ENCODE measurements at places on chromosomes 2 and 18.

DNA sequence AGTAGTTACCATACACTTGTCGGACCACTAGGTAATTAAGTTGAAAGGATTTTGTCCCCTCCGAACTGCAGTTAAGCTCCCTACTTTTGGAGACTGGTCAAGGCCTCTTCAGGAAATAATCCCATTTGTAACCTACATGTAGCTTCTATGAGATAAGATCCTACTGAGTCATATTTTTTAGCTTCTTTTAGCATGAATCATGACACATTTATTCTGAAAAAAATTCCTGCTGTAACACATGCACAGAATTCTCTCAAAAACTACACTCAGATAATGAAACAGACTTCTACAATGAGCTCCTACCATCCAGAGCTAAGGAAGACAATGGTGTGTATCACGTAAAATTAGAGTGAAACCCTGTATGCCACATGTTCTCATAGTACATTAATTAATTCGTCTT is 100.7 kb upstream of the CCDC195 start:
- peak; percentile 40 for DNase-seq

DNA sequence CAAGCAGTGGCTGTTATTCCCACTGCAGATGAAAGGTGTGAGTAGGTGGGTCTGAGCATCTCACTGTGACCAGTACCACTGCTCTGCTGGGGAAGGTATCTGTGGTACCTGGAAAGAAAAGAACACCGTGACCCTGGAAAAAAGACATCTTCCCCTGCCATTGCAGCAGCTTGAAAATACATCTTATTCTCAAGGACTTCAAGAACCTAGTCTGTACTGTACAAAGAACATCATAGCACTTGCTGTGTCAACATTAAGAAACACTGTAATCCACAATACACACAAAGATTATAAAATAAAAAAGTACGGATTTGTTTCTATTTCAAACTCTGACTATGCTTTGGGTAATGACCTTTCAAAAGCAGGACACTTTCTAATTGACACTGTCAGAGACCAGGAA is 28.9 kb downstream of the C2orf76 start:
- no peak for DNase-seq

GRCh38 chr2:216626168-216626874 is 6.9 kb upstream of the IGFBP2 start:
- no peak for DNase-seq

DNA sequence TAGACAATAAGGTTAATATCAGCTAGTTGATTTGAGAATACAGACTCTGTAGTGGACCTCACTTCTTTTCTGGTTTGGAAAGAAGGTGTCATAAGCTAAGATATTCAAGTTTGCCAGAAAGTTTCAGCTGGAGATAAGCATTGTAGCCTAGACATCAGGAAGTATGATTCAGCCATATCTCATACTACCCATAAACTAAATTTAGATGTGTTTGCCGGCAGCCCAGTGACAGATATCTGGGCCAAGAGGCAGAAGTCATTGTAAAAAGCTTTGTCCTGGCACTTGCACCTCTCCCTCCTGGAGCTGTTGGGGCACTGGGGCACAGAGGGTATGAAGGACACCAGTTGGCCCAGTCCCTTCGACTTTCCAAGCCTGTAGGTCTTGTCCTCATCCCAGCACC is 128.0 kb downstream of the EPHA4 start:
- peak; percentile 60 for DNase-seq

GRCh38 chr2:218230882-218231281 is 13.9 kb downstream of the ARPC2 start:
- no peak for DNase-seq

GRCh38 chr2:54065411-54065810 is 50.0 kb upstream of the ACYP2 start:
- peak; percentile 89 for DNase-seq

- no peak for DNase-seq
Observed at GRCh38 chr2:200506679-200507078, 3.2 kb downstream of the KCTD18 start.

GRCh38 chr2:181673173-181673572 is 7.1 kb downstream of the NEUROD1 start:
- DNase-seq, result no peak

DNA sequence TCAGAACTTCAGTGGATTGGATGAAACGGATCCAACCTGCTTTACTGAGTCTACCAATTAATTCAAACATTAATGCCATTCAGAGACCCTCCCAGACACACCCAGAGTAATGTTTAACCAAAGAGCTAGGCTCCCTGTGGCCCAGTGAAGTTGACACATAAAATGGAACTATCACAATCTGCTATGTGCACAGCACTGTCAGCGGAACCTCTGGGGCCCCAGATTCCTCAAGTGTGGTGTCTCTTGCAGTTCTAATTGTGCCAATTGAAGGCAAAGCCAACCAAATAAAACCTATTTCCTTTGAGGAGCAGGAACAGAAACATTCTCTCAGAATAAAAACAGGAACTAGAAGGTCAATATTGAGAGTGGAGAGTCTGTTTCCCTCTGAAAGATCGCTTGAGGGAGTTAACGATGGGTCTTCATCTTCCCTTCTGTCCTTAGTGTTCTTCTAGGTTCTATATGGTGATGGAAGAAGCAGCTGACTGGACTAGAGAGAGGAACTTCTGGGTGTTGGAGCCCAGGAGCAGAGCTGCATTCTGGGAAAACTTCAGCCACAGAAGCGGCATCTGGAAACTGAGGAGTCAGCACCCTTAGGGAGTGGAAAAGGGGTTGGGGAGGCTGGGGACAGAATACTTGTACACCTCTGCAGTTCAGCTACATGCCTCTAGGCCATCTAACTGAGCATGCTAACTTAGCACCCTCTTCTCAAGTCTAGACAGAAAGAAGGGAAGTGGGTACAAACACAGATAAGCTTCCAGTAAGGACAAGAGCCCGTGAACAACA is 174.4 kb upstream of the FBXO11 start:
- no peak for DNase-seq

GRCh38 chr2:7428454-7429204 is 511.4 kb downstream of the RNF144A start:
- DNase-seq, result no peak

DNA sequence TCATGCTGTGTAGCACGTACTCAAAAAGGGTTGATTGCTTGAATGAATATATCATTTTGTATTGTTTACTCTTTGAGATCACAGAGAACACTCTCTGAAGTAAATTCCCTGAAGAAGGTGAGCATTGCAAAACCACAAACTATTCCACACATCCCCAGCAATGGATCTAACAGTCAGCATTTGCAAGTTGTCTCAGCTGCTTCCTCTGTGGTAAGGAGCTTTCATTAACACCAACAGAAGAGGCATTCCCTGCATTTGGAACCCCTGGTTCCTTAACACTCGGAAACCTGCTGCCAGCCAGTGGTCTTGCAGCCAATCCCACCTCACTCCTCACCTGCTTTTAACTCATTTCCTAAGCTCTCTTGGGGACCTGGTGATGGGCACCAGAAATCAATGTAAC is 108.4 kb downstream of the IRS1 start:
- DNase-seq, result no peak

DNA sequence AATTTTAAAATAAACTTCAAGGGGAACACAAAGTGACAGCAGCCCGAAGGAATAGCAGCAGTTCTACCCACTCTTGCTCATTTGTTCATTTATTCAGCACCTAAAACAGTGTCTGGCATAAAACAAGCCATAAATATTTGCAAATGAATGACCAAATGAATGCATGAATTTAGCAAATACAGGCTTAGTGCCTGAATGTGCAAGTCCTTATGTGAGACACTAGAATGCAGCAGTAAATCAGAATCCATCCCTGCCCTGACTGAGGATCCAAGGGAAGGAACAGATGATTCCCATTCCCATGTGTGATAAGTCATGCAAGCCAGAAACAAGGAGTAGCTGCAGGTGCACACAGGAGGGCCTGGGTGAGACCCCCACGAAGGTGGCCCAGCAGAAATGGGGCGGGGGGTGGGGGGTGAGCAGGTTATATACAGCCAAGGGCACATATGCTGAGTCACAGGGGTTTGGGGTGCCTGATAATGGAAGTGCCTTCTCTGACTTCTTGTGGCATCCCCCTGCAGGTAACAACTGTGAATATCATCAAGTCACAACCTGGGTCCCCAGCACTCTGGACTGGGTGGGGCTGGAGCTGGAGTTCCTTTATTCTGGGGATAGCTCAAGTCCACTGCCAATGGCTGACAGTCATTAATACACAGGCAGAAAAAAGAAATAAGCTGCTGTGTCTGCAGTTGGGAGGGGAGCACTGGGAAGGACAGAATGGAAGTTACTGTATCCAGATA is 311.9 kb downstream of the TXNL1 start:
- DNase-seq, result no peak

DNA sequence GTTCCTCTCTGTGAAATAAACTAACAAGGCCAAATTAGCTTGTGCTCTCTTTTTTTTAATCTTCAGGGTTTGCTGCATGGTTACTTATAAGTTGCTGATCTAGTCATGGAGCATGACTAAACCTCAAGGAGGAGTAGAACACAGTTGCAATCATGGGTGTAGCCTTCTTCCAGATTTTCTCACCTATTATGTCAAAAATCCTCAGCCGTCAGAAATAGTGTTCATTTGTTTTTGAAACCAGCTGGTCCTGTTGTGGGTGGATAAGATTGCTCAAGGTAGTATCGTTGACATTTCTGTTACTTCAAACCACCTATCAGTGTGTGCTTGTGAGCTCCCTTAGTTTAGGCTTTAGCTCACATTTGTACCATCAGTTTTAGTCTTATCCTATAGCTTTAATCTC is 11.2 kb downstream of the RELCH start:
- peak; percentile 3 for DNase-seq

DNA sequence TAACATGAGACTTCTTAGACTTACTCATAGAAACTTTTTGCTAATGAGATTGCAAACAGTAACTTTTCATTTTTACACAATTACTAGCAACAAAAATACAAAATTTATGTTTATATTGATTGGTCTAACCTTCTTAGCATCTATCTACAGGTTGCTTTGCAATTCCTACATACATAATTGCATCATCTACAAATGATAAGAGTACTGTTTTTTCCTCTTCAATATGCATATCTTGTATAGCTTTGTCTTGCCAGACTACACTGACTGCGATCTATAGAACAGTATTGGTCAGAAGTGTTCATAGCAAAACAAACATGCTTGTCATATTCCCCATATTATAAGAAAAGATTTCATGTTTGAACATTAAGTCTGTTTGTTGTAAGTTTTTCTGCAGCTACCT is 87.9 kb downstream of the ATAD2B start:
- no peak for DNase-seq

DNA sequence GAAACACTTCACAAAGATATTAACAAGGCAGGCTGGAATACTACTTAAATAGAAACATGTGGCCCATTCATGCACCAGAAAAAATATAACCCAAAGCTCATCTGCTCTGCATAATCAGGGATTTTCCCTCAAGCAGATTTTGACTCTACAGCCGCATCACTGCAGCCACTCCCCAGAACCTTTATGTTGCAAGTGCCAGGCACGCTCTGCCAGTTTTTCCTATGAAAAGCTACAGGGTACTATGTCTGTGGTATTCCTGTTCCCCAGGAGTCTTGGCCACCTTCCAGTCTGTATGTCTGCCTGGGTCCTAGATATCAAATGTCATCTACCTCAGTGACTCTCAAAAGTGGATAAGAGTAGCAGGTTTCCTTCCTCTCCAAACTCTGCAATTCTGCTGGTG is 3.8 kb downstream of the COA5 start:
- DNase-seq, result no peak

- DNase-seq, result no peak
Observed at GRCh38 chr2:227471412-227471811, 544 bp upstream of the AGFG1 start.

GRCh38 chr2:157842106-157842879 is 33.8 kb downstream of the ACVR1 start:
- no peak for DNase-seq

DNA sequence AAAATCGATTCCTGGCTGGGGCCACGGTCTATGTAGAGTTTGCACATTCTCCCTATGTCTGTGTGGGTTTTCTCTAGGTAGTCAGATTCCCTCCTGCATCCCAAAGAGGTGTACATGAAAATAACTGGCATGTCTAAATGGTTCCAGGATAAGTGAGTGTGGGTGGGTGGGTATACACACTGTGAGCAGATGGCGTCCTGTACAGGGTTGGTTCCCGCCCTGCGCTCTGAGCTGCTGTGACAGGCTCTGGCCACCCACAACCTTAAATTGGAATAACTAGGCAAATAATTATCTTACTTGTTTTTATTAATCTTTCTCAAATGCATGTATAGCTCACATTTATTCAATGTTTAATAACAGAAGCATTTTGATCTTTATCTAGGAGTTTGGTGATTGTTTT is 16.3 kb downstream of the THOC1 start:
- DNase-seq, result no peak

GRCh38 chr18:28161608-28162599 is 15.0 kb downstream of the CDH2 start:
- DNase-seq, result no peak

- DNase-seq, result no peak
Observed at GRCh38 chr2:45675263-45675812, 23.9 kb downstream of the PRKCE start.

DNA sequence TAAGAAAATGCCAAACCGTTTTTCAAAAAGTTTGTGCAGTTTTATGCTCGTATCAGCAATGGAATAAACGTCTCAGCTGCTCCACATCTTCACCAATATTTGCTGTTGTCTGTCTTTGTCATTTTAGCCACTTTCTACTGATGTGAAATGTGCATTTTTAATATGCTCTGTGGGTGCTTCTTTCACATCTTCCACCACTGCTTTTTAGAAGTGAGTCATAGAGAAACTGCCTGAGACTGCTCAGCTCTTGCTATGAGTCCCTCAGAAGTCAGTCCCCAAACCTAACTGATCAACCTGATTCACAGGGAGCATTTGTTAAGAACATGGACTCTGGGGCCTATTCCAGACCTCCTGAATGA is 41.0 kb upstream of the EPC2 start:
- no peak for DNase-seq

DNA sequence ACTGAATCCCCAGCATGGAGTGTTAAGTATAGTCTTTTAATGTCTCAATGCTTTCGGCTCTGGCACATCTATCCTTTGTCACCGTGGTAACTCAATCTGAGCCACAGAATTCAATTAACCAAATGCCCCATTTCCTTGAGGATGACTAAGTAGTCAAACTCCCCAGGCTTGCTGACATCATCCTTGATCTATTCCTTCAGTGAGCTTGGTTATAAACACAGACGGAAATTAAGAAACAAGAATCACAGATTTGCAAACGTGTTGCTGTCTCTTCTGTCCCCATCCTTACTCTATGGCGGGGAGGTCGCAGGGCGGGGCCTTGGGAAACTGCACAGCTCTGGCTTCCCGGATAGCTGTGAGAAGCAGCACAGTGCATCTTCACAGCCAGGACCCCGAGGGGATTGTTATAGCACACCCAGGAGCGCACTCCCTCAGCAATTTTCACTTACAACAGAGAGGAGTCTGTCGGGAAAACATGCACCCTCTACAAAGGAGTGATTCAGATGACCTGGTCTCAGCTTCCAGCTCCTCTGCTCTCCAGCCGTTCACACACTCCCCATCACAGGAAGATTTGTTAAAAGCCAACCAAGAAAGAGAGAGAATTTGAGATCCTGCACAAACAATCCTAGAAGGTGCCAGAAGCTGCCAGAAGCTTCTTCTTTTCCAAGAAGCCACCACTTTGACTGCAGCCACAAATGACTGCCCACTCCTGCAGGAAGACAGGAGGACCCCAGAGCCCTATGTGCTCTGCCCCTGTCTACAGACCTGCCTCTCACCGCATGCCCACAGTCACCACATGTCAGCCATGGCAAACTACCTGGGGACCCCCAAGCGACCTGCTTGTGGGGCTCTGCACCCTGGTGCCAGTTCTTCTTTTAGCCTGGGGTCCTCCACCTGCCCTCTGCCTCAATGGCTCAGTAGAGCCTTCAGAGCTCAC is 44.9 kb upstream of the YWHAQ start:
- DNase-seq, result peak; percentile 85

- peak; percentile 13 for DNase-seq
Observed at GRCh38 chr2:9844036-9844483, 786 bp downstream of the TAF1B start.

Measured in stromal cell of bone marrow (primary cell).